HEK293T (cell line): ENCODE measurements at places on chromosomes 11 and 22.
A peak's percentile ranks its signal among the peaks of the same experiment; 100 is the strongest.

DNA sequence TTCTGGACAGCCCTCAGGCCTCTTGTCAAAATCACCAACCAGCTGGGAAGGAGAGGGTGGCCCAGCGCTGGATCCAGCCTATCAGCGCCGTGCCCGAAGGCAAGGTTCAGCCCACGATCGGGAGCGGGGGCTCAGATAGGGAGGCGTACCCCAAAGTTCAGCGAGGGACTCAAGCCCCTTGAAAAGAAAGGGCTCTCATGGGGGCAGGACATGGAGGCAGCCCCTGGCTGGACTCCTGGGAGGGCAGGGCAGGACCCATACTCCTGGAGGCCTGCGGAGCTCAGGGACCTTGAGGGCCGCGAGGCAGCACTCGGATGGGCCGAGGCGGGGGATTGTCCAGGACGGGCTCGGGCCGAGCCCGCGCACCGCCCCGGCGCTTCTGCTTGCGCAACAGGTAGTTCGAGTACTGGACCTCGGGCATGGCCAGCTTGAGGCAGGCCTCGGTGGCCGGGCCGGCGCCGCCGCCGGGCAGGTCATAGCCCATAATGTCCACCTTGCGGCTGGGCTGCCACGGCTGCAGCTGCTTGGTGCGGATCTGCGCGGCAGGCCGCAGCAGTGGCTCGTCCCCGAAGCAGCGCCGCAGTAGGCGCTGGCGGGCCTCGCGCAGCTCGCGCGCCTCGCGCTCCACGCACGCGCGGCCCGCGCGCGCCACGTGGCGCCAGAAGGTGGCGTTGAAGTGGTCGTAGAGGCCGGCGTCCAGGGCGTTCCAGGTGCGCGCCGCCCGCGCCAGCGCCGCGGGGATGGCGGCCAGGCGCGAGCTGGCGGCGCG, 6.5 kb downstream of the GAL3ST3 start:
- DNase-seq: no peak

- DNase-seq: no peak
Measured at GRCh38 chr11:131857246-131857645, 486.8 kb downstream of the NTM start.

- DNase-seq: no peak
Measured at GRCh38 chr11:132937016-132937415, 595.3 kb downstream of the OPCML start.

GRCh38 chr11:73980001-73980961, 2.4 kb downstream of the UCP2 start:
- no peak for DNase-seq

- DNase-seq: no peak
Measured at GRCh38 chr11:68709062-68709461, 24.7 kb downstream of the GAL start.

DNA sequence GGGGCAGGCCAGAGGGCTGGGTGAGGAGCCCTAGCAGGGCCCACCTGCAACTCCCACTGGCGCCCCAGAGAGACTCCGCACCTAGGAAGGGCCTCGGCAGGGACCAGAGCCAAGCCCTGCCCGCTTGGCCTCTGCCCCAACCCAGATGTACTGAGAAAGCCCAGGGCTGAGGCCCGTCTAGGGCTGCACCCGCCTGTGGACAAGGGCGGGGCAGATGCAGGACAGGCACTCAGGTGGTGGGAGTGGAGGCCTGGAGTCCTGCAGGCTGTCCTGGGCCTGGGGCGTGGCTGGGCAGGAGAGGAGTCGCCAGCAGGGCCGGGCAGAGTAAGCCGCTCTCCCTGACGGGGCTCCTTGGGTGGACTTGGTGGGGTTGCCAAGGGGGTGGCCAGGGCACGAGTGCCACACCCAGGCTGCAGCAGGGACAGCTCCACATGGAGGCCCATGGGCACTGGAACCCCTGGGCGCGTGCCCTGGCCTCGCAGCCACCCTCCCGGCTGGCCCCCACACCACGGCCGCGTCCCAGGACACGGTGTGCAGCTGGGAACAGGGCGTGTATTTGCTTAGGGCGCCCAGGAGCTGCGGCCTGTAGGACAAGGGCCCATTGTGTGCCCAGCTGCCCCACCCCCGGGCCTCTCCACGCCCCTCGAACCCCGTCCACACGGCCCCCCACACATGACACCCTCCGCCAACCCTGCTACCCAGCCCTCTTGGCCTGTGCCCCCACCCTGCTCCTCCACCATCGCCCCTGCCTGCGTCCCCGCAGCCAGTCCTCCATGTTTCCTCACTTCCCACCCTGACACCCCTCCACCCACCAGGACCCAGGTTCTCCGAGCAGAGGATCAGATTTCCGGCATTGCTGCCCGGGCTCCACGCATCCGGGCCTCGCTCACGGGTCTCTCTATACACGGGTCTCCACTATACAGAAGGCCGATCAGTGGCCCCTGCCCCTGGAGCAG, 11.3 kb upstream of the PIM3 start:
- no peak for DNase-seq

- no peak for DNase-seq
Measured at GRCh38 chr22:35835267-35835997, 117.8 kb downstream of the APOL5 start.

GRCh38 chr22:36846271-36846670, 14.5 kb upstream of the NCF4 start:
- DNase-seq: no peak

DNA sequence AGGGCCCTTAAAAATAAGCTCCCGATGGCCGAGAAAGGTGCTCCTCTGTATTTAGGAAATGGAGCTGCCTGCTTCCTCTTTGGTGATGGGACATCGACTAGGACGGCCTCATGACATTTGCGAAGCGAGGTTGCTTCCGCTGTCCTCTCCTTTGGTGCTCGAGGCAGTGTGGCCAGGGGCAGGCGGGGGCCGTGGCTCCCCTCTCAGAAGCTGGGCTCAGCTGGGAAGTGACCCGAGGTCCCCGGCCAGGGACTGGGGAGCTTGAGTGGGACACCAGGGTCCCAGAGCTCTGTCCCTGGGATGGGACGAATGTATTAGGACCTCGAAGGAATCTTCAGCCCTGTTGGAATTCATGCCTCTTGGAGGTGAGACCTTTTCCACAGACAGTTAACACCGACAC, 151.1 kb downstream of the CTTN start:
- DNase-seq: no peak

DNA sequence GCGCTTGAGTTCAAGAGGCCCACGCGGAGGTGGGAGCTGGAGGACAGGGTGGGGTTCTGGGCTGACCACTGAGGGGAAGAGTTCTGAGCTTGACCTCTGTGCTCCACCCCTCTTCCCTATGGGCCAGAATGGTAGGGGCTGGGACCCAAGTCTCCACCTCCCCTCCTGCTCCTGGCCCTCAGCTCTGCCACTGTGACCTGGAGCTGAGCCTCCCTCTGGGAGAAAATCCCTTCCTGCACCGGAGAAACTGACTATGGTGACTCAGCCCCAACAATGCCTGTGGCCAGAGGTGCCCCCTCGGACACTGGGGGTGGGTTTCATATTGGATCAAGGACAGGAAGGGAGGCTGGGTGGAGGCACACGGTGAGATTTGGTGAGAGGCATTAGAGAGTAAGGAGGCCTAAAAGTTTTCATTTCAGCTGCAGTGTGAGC, 23.0 kb downstream of the RELT start:
- no peak for DNase-seq

DNA sequence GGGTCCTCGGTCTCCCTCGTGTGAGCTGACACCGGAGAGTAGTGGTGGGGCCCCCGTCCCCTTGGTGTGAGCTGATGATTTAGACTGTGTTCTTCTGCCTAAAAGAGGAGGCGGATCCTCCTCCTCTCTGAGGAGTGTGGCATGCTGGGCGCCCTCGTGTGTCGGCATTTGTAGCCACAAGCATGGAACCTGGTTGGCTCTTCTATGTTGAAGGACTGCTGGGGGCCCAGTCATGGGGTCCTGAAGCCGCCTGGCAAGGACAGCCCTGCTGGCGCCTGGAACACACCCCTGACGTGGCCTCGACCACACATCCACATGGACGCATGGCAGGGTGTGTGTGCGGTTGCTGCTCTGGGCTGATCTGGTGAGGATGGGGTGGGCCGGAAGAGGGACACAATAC, 50.2 kb downstream of the AP2A2 start:
- peak; percentile 52 for DNase-seq

DNA sequence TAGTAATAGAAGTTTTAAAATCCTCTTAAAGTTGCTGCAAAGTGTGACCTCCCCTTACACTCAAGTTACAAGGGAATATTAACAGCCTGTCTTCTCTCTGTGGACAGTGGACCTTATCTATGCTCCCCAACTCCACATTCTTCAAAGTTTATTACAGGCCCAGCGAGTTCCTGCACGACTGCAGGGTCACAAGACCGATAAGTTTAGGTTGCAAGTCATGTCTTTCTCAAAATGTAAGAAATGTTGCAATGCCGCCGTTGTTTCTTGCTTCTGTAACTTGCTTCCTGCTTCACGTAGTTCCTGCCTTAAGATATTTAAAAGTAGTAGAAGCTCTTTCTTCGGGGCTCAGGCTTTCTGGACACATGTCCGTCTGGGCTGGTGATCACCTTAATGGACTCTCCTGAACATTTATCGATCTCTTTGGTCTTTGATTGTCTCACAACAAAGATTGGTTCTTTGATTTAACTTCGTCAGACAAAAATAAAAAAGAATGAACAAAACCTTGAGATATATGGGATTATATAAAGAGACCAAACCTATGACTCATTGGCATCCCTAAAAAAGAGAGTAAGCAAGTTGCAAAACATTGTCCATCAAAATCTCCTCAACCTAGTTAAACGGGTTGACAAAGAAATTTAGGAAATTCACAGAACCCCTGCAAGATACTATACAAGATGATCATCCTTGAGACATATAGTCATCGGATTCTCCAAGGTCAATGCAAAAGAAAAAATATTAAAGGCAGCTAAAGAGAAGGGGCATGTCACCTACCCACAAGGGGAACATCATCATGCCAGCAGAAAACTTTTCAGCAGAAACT, 45.4 kb upstream of the GLYAT start:
- DNase-seq: no peak

- DNase-seq: no peak
Measured at GRCh38 chr22:43232445-43232844, 45.5 kb upstream of the TTLL12 start.

- DNase-seq: no peak
Measured at GRCh38 chr11:28142724-28143123, 34.5 kb downstream of the METTL15 start.

DNA sequence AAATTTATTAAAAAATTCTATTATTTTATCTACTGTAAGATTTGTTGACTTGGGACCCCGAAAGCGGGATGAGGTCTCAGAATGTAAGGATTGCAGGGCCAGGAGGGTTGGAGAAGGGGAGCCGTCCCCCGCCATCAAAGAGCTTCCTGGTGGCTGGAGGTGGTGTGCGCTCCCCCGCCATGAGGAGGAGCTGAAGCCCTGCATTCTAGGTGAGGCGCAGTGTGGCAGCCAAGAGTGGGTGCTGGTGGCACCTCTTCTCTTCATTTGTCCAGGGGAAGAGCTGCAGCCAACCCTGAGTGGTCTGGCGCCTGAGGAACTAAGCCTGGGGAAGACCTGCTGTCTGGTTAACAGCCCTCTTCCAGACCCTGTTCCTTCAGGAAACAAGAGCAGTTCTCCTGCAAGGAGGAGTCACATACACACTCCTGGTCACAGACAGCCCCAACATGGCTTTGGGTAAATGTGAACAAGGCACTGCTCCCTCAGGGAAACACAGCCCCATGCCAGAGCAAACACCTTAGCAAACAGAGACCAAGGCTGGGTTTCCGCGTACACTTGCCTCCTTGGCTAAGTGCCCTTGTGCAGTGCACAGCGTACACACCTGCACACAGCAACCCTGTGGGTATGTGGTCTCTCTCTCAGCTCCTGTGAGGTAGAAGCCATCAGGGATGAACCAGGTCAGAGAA, 17.3 kb downstream of the RTN4RL2 start:
- no peak for DNase-seq

- DNase-seq: no peak
Measured at GRCh38 chr11:86765203-86765602, 35.1 kb upstream of the PRSS23 start.

GRCh38 chr11:3204141-3205015, 14.2 kb downstream of the MRGPRG start:
- DNase-seq: no peak

GRCh38 chr11:13376838-13377237, 86.2 kb downstream of the BTBD10 start:
- DNase-seq: no peak

- DNase-seq: no peak
Measured at GRCh38 chr11:133902506-133902905, 54.3 kb downstream of the IGSF9B start.

- DNase-seq: no peak
Measured at GRCh38 chr22:28402539-28402938, 277.1 kb downstream of the TTC28 start.

DNA sequence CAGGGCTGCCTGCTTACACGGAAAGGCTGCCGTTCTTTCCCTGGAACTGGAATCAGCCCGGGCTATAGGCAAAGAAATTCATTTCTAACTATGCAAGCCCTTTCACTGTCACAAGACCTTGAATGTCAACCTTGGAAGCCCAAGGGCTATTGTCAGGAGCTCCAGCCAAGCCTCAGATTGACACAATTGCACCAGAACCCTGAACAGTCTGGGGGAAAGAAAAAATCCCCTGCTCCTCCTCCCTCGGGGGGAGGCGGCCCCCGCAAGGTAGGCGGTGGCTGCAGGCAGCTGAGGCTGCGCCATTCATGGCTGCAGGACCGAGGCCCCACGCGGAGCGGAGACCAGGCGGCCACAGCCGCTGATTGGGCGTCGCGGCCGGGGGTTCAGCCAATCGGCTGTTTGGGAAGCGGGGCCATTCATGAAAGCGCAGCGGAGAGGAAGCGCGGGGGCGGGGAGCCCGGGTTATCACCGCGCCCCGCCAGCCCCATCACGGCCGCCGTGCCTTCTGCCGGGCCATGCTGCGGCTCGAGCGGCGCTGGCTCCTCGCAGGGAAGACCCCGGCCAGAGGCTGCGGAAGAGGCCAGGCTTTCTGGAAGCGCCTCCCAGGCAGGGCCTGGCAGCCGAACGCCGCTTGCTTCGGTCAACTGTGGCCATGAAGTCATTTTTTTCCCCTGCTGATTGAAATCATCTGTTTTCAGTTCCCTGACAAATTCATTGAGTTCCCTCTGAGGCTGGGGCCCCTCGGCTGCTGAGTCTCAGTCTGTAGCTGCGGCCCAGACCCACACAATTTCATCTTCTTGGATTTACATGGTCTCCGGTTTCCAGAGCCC, 38.1 kb upstream of the LINC01488 start:
- DNase-seq: peak; percentile 90
